CD4-positive, alpha-beta T cell treated with Interleukin-2 at 100 ng/mL for 4 hours (primary cell): ENCODE measurements at places on chromosomes 12 and 14.
A peak's percentile ranks its signal among the peaks of the same experiment; 100 is the strongest.

- no peak for DNase-seq
Measured at GRCh38 chr12:108117163-108117849, 11.8 kb upstream of the WSCD2 start.

DNA sequence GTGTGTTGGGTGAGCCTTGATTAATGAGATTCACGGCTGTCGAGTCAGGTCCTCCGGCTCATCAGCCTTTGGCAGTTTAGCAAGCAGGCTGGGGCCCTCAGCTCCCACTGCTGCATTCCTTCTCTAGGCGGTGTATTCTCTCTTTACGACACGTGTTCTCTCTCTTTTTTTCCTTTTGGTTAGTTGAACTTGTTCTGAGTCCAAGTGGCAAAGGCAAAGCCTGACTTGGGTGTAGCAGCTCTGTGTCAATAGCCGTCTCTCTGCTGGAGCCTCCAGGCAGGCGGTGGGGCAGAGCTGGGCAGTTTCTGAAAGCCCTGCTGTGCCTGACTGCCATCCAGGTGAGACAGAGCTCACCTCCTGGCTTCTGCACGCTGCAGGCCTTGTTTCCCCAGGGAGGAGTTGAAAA is 46.6 kb downstream of the SUSD6 start:
- DNase-seq, result no peak

- no peak for DNase-seq
Measured at GRCh38 chr12:83931451-83931850, 981.1 kb downstream of the SLC6A15 start.

- no peak for DNase-seq
Measured at GRCh38 chr12:94127239-94128131, 20.9 kb upstream of the PLXNC1 start.

DNA sequence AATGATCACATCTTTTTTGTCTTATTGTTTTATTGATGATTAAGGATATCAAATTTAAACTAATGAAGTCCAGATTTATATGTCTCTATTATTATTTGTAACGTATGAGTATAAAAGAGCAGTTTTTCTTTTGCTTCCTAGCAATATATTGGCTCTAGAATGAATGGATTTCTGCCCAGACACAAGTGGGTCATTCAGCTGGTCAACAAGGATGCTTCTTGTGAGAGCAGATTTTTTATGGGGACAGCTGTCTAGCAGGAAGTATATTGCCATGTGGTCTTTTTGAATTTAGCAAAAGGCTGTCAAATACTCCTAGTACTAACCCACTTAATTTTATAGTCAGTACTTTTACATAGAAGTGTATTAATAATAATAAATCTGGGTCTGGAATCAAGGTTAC is 1071.1 kb upstream of the FLRT2 start:
- DNase-seq, result no peak

- peak; percentile 54 for DNase-seq
Measured at GRCh38 chr12:110780448-110780847, 37.8 kb upstream of the PPP1CC start.

DNA sequence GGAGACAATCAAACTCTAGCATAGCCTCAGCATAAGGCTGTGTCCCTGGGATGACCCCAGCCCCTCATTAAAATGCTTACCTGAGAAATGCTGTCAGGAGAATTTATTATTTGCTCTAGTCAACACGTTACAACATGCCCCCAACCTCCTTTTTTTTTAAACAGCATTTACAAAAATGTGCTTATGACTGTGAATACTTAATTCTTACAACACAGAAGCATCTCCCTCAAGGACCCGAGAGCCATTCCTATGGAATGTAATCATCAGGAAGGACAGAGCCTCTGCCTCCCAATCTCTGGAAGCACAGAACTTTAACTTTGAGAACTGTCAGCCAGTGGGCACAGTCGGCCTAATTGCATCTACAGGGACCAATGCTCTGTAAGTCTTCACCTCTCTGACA is 136.6 kb upstream of the OVCH1 start:
- DNase-seq, result no peak

- DNase-seq, result no peak
Measured at GRCh38 chr14:45891417-45892080, 638.5 kb upstream of the MIS18BP1 start.

DNA sequence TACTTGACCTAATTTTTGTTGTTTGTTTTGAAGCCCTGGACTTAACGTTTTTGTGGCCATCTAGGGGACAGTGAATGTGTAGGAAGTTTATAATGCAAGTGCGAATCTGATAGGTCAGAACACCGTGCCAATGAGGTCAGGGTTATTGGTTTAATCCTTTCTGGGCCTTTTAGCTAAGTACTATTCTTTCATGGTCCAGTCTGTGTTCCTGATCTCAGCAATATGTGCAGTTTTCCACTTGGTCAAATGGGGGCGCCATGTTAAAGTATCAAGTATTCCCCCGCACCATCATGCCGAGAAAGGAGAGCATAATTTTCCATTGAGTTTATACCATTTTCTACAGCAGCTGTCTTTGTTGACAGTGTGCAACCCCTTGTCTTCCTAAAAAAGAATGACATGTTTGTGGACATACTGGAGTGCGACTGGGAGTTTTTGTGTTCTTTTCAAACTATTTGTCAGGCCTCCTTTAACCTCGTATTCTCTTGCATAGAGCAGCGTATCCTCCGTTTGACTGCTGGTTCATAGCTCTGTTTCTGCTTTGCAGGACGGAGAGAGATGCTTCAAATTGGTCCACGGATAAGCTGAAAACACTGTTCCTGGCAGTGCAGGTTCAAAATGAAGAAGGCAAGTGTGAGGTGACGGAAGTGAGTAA is 1.3 kb downstream of the AHSA1 start:
- DNase-seq, result peak; percentile 64

DNA sequence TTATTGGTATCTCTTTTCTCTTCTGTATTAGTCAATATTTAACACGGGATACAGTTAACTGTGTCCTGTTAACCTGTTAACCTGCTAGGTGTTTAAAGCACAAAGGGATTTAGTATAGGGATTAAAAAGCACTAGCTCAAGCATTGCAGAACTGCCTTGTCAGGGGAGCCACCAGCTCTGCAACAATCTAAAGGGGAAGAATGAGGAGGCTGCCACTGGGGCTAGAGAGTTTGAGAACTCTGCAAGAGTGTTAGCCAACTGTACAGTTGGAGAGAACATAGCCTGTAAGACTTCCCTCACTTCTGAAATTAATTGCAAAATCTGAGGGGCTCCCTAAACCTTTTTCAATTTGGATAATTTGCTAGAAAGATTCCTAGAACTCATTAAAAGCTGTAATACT is 6.5 kb upstream of the VRK1 start:
- DNase-seq, result no peak

GRCh38 chr12:105214148-105214547 is 21.8 kb downstream of the APPL2 start:
- DNase-seq, result no peak
